Suppressor macrophage treated with lipopolysaccharide for 4 hours (primary cell): ENCODE measurements at places on chromosomes 16 and 17.

GRCh38 chr16:84735849-84736586 is 36.2 kb downstream of the USP10 start:
- DNase-seq, result no peak

GRCh38 chr16:4726616-4727015 is 7.5 kb downstream of the ANKS3 start:
- DNase-seq, result no peak

DNA sequence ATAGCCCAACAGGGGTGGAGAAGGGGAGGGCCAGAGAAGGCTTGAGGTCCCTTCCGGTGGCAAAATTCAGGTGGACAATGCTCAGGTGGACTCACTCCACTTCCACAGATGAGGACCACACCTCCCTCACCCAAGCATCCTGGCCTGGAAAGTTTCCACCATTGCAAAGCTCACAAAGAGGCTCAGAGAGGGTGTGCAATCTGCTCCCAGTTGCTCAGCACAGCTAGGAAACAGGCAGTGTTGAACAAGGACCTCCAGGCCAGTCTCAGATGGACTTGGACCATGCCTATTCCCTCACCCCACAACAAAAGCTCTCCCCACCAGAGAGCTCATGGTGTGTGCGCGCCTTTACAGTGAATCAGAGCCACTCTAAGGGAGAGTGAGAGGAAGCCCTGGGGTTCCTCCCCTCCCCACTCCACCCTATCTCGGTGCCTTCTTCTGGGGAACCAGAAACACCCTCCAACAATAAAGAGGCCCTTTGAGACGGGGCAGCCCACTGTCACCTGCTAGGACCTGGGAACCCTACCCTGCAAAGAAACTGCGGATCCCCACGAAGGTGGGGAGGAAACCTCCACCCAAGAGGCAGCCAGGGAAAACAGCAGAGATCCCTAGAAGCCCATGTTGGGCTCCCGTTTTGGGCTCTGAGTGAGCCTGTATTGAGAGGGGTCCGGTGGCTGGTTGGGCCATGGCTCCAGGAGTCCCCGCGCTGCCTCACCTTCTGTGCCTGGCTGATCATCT is 1.6 kb downstream of the FAM83G start:
- DNase-seq, result no peak

- DNase-seq, result no peak
Observed at GRCh38 chr16:85753976-85754375, 3.1 kb upstream of the C16orf74 start.

GRCh38 chr17:58229881-58230280 is 8.5 kb upstream of the LPO start:
- DNase-seq, result no peak

DNA sequence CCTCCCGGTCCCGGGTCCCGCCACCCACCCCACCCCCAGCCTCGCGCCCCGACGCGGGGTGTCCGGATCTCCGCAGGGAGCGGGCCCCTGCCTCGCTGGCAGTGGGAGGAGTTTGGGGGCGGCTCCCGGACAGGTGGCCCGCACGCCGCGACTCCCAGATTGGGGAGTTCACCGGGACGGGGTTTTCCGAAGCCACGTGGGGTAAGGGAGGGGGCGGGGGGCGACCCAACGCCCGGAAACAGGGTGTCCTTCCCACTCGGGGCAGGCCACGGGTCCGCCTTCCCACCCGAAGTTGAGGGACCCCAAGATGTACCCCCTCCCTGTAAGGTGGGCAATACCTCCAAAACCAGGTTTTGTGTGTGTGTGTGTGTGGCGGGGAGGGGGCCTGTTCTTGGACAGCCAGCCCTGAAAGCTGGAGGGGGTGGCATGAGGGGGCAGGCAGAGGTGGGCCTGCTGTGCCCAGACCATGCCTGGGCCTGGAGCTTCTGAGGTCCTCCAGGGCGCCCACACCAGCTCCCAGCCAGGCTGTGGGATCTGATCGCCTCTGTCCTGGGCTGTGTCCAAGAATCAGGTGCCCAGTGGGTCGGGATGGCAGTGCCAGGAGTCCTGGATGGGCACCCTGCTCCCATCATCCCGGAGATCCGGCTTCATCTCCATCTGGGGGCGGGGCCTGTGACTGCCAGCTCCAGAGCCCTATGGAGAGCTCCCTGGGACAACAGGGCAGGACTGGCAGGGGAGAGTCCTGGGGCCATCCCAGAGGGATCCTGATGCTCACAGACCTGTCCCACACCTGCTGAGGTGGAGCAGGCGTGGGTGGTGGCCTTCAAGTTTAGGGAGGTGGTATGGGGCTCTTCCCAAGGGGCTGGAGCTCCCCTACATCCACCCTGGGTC is 767 bp downstream of the SYNGR2 start:
- peak; percentile 37 for DNase-seq

GRCh38 chr16:84000989-84001642 is 33.1 kb downstream of the NECAB2 start:
- no peak for DNase-seq

- DNase-seq, result no peak
Observed at GRCh38 chr16:69195369-69196029, 8.5 kb downstream of the SNTB2 start.

DNA sequence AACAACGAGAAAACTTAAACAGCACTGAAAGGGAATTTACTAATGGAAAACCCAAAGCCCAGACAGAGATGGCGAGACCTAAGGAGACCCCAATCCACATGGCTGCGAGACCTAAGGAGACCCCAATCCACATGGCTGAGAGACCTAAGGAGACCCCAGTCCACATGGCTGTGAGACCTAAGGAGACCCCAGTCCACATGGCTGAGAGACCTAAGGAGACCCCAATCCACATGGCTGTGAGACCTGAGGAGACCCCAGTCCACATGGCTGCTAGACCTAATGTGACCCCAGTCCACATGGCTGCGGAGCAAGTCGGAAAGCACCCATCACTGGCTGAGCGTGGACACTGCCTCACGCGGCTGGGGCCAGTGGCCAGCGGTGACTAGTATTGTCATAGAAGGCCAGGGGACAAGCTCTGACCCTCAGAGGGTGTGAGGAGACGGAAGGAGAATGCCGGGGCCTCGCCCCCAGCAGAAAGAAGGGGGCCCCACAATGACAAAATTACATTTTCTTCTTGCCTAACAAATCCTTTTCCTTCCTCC is 241.8 kb downstream of the C16orf95 start:
- no peak for DNase-seq

GRCh38 chr16:2897110-2897509 is 14.1 kb downstream of the FLYWCH2 start:
- DNase-seq, result no peak

- no peak for DNase-seq
Observed at GRCh38 chr16:89507214-89507833, 879 bp upstream of the SPG7 start.

DNA sequence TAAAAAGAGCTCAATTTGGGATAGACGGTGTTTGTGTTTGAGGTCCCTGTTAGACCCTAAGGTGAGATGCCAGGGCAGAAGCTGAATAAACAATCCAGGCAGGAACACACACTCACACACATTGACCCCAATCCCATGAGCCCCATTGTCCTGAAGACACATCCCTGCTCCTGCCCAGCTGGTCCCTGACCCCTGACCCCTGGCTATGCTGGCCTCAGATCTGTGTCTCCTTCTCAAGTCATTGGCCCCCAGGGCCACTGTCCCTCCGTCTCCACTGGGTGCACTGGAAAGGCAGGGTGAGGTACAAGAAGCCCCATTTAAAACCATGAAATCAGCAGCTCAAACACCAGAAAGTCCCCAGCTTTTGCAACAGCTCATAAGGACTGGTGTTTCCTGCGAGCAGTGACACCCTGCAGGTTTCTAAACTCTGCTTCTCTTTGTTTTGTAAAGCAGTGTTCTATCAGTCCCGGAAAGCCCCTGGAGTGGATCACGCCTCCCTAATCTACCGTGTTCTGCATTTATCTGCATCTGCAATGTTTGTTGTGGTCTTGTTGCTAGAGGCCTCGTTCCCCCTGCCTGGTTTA is 18.0 kb upstream of the ASGR2 start:
- DNase-seq, result peak; percentile 93
